PC-9 (cell line): ENCODE measurements at places on chromosomes 13 and 19. TPM values are rescaled to one million over a fixed set of nuclear protein-coding genes. Genes with fewer than 3 reads are reported as not detected.

DNA sequence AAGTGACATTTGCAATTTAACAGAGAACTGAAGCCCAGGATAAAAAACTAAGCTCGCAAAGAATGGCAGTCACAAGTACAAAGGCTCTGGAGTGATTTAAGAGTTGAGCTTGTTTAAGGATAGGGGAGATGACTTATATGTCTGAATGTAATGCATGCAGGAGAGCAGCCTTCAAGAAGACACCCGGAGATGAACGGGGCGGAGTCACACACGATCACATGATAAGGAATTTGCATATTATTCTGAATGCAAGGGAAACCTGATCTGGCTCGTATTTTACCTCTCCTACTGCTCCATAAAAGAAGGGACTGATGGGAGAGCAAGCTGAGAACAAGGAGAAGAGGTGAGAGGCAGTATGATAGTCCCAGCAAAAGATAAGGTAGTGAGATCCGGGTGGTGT, 12.9 kb downstream of the TBC1D4 start:
- no peaks in the 10 kb centered on the region for H3K4me1 ChIP-seq
- DNase-seq = no peak
- H3K27ac ChIP-seq = no peak overlapping the region
- no peaks in the 10 kb centered on the region for H3K27me3 ChIP-seq
- H3K36me3 ChIP-seq = no peaks in the 10 kb centered on the region

CYP4F3 gene
- total RNA-seq = 57.6 and 70.7 TPM in 2 replicates

ZNF345 gene
- total RNA-seq = 7.1 and 8.2 TPM in 2 replicates

GRCh38 chr19:5672708-5673459, 7.4 kb downstream of the MICOS13 start:
- no peak for DNase-seq
- H3K36me3 ChIP-seq = no peaks in the 10 kb centered on the region
- no peak overlapping the region for H3K4me3 ChIP-seq
- H3K4me1 ChIP-seq = no peaks in the 10 kb centered on the region

GRCh38 chr19:40862333-40862732, 12.1 kb upstream of the CYP2A6 start:
- H3K27me3 ChIP-seq = no peaks in the 10 kb centered on the region
- no peak overlapping the region for H3K4me3 ChIP-seq

SLC25A15 gene
- total RNA-seq = 7.2 and 10.9 TPM in 2 replicates

SERPINE3 gene
- total RNA-seq = not detected in 2 replicates

UNC13A gene
- 0.17 and 0.20 TPM in 2 replicates for total RNA-seq

GRCh38 chr13:46339035-46339666, 47.9 kb downstream of the RUBCNL start:
- DNase-seq = no peak
- H3K36me3 ChIP-seq = no peaks in the 10 kb centered on the region
- peaks cover 10% of the 10 kb centered on the region; the same call in 1 of the 2 replicates for H3K27me3 ChIP-seq

DNA sequence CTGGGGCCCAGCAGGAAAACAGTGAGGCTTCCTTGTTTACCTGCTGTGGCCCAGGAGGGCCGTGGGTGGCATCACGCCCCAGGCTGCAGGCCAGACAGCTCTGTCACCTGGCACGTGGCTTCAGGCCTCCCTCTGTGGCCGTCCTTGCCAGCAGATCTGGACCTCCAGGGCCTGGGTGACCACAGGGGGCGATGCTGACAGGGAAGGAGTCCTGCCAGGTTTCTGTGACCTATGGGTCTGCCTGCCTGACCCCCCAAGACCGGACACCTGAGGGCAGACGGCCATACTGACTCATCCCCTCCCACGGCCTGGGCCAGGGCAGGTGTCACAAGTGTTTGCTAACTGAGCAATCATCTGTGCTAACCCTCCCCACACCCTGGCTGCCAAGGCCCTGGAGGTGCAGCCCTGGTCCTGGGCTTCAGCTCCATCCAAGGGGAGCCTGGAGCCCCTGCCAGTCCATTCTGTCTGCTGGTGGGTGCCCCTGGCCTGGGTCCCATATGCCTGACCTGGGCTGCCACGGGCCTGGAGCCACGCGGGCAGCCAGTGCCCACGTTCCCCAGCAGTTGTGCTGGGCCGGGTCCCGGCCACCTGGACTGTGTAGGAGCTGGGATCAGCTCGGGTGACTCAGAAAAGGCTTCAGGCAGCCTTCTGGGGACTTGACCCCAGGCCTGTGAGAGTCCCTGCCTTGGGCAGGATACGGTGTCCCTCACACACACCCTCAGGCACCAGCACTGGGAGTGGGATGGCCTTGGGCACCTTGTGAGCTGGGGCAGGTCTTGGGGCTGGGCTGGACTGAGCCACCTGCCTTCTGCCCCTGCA, 3.7 kb downstream of the CDC34 start:
- H3K36me3 ChIP-seq = peaks cover 10% of the 10 kb centered on the region; the same call in 1 of the 2 replicates
- peak; percentile 93 for DNase-seq
- H3K27me3 ChIP-seq = no peaks in the 10 kb centered on the region
- H3K4me3 ChIP-seq = no peak overlapping the region; the same call in 1 of the 2 replicates
- peaks cover 38% of the 10 kb centered on the region for H3K4me1 ChIP-seq

OVOL3 gene
- total RNA-seq = not detected in 2 replicates

TMEM255B gene
- 0.53 and 0.61 TPM in 2 replicates for total RNA-seq

DNA sequence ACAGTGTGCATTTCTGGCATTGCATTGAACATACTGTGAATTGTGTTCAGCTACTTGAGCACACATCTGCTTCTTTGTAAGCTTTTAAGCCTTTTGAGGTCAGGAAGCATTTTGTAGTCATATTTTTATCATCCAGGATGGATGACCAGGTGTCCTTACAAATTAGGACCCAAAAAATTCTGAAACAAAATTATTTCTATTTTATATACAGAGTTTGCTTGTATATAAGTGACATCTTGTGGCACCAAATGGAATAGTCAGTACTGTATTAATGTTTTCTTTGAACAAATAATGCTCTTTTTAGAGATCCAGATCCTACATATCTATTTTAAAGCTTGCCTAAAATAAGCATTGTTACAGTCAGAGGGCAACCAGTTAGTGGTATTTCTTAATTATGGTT, 9.5 kb upstream of the SUPT20H start:
- H3K4me3 ChIP-seq = no peak overlapping the region
- no peak overlapping the region for H3K27ac ChIP-seq
- DNase-seq = no peak
- H3K36me3 ChIP-seq = no peaks in the 10 kb centered on the region

- H3K27me3 ChIP-seq = peaks cover 11% of the 10 kb centered on the region; the same call in 1 of the 2 replicates
- no peak for DNase-seq
- H3K27ac ChIP-seq = no peak overlapping the region
- no peak overlapping the region for H3K4me3 ChIP-seq
Measured at GRCh38 chr13:36914648-36915047, 5.4 kb downstream of the SMAD9 start.

DNA sequence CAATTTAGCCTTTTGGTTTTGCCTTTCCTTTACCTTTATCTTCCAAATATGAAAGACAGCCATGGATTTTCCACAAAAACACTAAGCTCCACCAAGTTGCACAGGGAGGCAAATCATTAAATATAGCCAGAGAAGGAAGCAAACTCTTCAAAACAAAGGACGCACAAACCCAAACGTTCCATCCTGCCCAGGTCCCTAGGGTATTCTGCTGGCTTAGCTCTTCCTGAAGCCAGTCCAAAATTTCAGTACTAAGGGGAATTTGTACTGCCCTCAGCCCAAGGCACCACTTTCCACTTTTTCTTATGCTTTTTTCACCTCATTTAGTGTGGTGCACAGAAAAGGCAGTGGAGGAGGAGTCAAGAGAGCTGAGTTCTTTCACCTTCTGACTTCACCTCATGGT, 169.9 kb downstream of the FLT1 start:
- no peaks in the 10 kb centered on the region for H3K36me3 ChIP-seq
- no peak overlapping the region for H3K4me3 ChIP-seq
- DNase-seq = no peak
- no peaks in the 10 kb centered on the region for H3K4me1 ChIP-seq

DNA sequence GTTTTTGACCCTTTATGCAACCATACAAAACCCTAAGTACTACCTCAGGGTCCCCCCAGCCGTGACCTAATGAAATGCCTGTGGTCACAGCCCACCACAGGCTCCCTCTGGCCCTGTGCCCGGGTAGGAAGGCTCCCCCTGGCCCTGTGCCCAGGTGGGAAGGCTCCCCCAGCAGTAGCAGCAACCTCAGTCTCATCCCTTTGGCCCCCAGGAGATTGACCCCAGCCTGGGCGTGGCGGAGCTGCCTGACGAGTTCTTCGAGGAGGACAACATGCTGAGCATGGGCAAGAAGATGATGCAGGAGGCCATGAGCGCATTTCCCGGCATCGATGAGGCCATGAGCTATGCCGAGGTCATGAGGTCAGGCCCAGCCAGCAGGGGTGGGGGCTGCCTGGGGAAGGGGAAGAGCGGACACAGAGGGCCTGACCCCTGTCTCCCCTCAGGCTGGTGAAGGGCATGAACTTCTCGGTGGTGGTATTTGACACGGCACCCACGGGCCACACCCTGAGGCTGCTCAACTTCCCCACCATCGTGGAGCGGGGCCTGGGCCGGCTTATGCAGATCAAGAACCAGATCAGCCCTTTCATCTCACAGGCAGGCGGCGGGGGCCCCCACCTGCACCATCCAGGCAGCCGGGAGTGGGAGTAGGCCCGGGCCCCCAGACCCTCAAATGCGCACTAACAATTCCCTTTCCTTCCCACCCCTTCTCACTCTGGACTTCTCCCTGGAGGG, 6.3 kb upstream of the BEST2 start:
- peaks cover 15% of the 10 kb centered on the region for H3K4me1 ChIP-seq
- no peaks in the 10 kb centered on the region for H3K27me3 ChIP-seq
- H3K27ac ChIP-seq = no peak overlapping the region
- H3K36me3 ChIP-seq = peaks cover 17% of the 10 kb centered on the region
- H3K4me3 ChIP-seq = no peak overlapping the region
- DNase-seq = peak; percentile 62
